ENCODE measurements at places on chromosomes 6 and 20. TPM values are rescaled to one million over a fixed set of nuclear protein-coding genes. Genes with fewer than 3 reads are reported as not detected.

The IRF4 gene
- total RNA-seq: 0.25 TPM

The GABRR1 gene
- total RNA-seq: not detected

The GGTLC1 gene
- not detected for total RNA-seq

The PLTP gene
- total RNA-seq: 1.6 TPM

The MRAP2 gene
- 1.8 TPM for total RNA-seq

The ADGB gene
- not detected for total RNA-seq

The FAM135A gene
- total RNA-seq: 13.2 TPM

The HUS1B gene
- 0.27 TPM for total RNA-seq

The TAGAP gene
- total RNA-seq: not detected

The BEND3 gene
- total RNA-seq: 3.0 TPM

The FKBP1A gene
- 538 TPM for total RNA-seq

The DNAJC5 gene
- total RNA-seq: 27.2 TPM

The TNFRSF6B gene
- 0.97 TPM for total RNA-seq

The TREM2 gene
- total RNA-seq: not detected

The OR2H2 gene
- total RNA-seq: not detected

The SLC12A5 gene
- total RNA-seq: 11.1 TPM

The SPATA2 gene
- total RNA-seq: 7.7 TPM

The SMOC2 gene
- not detected for total RNA-seq

The IMPG1 gene
- total RNA-seq: not detected

The C4B gene
- total RNA-seq: 0.78 TPM

The SCUBE3 gene
- 0.05 TPM for total RNA-seq

The GSTA1 gene
- not detected for total RNA-seq

The SYNDIG1 gene
- total RNA-seq: 1.6 TPM

The SLC17A9 gene
- total RNA-seq: 0.06 TPM

The GLP1R gene
- total RNA-seq: not detected

The LY6G6C gene
- not detected for total RNA-seq
